ENCODE measurements at places on chromosomes 1 and 21.

GRCh38 chr21:39850333-39850732 lies 16.9 kb upstream of the PCP4 start:
- DNase-seq, result no peak

DNA sequence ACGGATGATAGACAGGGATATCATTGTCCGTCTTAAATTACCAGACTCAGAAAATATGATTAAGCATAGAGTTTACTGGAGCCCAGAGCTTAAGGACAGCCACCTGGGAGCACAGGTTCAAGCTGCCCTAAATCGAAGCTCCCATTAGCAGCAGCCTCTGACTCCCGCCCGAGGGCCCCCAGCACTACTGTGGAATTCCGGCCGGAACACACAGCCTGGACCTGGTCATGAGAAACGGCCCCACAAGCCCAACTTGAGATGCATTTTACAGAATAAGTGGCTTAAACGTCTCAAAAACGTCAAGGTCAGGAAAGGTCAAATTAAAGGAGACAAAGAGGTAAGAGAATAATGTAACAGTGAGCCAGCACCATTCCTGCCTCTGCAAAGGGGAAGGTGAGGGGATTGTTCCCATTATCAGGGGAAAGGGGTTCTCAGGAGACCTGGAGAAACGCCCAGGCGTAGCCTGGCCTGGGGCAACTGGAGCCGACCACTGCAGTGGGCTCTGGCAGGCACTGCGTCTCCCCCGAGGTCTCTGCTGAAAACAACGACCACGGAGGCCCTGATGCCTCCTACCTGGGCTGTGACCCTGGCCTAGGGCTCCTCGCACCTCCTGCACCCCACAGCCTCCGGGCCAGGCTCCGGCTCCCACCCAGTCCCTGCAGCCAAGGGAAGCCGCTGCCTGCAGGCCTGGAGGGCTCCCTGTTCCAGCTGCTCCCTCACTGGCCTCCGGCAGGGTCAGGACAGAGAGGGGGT lies 11.5 kb upstream of the COL6A1 start:
- no peak for DNase-seq

DNA sequence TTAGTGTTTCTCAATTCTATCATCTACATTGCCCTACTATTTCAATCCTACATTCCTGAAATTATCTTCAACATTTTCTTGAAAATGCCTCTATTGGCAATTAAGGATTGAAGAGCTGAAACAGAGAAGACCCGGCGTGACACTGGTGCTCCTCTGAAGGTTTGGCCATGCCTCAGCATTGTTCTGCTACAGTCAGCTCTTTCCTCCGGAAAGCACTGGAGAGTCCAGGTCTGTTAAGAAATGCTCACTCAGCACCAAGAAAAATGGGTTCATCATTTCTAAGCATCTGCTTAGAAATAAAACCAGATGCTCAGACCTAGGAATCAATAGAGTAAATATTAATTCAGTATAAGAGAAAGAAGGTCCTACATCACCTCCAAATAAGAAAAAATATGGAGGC lies 58.8 kb downstream of the WARS2 start:
- no peak for DNase-seq

GRCh38 chr1:239428120-239428710 lies 41.8 kb downstream of the CHRM3 start:
- no peak for DNase-seq

DNA sequence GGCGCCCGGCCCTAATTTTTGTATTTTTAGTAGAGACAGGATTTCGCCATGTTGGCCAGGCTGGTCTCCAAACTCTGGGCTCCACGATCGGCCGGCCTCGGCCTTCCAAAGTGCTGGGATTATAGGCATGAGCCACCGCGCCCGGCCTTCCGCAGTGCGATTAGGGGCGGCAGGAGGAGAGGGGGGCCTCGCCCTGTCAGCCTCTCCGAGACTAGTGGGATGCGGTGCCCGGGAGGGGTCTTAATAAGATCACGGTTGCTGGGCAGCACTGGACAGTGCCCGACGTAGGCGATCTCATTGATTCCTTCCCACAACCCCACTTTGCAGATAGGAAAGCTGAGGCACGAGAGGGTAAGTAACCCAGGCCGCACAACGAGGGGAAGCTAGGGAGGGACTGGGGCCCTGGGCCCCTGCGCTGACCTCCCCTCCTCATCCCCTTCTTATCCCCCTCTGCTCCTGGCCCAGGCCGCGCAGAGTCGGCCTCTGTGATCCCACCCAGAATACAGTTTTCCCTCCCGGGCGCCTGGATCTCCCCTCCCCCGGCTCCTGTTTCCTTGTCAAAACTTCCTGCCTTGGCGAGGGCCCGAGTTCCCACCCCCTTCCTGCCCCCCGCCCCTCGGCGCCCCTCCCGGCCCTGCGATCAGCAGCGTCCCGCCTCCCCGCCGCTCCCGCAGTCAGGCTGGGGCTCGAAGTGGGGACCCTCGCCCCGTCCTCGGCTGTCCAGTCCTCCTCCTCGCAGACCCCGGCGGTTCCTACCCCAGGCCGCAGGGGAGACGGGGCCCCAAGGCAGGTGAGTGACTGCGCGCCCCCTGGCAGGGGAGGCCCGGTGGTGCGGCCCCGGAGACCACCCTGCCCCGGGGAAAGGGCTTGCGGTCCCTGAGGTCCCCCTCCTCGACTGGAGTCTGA lies at the start of gene PEAR1:
PEAR1 (plus strand) TSS at position 671 of the 906 bp plus-strand sequence. CDS start 10,209 bp downstream, outside the sequence.
- no peak for DNase-seq

- DNase-seq, result no peak
These were observed 833.3 kb downstream of the LTN1 start for GRCh38 chr21:28159396-28159795.

DNA sequence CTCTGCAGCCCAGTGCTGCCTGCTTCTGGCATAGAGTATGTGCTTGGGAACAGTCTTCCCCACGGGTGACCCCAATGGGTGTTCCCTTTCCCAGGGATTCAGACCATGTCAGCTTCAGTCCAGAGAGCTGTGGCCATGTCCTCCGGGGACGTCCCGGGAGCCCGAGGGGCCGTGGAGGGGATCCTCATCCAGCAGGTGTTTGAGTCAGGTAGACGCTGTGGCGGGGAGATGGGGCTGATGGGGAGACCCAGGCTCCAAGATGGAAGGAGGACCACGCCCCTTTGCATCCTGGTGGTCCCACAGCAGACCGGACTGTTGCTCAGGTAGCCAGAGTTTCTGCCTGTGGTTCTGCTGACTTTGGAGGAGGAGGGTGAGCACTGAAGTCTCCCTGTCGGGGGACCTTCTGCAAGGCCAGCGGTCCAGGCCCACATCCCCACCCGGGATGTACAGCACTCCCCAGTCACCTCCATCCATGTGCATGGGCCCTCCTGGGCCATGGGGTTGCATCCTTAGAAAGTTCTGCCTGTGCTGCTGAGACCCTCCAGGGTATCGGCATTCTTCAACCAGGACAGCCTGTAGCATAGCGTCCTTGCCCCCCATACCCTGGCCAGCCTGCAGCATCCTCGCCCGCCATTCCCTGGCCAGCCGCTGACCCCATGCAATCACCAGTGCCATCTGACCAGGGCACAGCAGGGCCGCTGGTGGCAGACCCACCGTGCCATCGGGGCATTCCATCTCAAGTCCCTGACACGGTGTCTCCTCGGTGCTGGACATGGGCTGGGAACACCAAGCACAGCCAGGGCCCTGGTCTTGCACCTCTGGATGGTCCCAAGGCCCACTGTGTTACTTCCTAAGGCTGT lies 2.8 kb downstream of the AIRE start:
- DNase-seq, result no peak

GRCh38 chr1:40240390-40240789 lies 7.3 kb upstream of the TMCO2 start:
- DNase-seq, result no peak

GRCh38 chr1:190274721-190275120 lies 202.9 kb downstream of the BRINP3 start:
- DNase-seq, result no peak

All from stimulated activated CD8-positive, alpha-beta memory T cell treated with anti-CD3 and anti-CD28 coated beads, Interleukin-15, amount 100 ng/mL, for 1 hour (primary cell).